ENCODE measurements at places on chromosomes 2 and 18.

DNA sequence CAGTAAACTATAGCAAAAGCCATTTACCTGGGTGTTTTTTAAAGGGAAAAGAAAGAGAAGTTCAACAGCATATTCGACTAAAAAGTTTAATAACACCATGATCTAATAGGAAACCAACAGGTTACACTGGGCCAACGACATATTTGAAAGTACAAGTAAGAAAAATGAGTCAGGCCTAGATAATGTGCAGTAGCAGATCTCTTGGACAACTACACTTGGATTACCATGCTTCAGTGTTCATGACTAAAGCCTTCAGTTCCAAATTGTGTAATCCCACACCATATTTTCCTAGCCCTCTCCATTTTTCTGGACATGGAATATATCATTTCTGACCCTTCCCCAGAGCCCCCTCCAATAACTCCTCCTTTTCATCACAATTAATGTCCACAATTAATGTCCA is 39.1 kb upstream of the FIGN start:
- no peak for DNase-seq

- no peak for DNase-seq
Measured at GRCh38 chr2:30444273-30444672, 2.8 kb upstream of the LCLAT1 start.

DNA sequence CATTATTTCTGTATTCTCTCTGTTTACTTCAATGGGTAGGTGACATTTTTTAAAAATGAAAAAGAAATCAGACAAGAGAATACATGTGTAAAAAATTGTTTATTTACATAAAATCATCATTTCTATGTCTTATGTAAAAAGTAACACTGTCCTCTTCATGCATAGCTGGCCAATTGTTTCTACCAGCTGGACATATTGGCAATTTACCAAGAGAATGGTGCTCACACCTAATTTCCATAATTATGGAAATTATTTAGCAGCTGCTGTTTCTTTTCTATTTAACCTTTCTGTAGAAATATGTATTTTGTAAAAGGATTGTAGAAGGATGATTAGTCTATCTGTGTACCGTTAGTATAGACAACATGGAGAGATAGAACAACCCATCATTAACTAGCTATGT is 791.9 kb downstream of the TRIB2 start:
- no peak for DNase-seq

GRCh38 chr18:68439642-68440041 is 275.3 kb downstream of the TMX3 start:
- no peak for DNase-seq

GRCh38 chr2:3189076-3189591 is 188.5 kb downstream of the EIPR1 start:
- DNase-seq: no peak

All from GM12878 (cell line).